ENCODE measurements at places on chromosomes 6 and 20. TPM values are rescaled to one million over a fixed set of nuclear protein-coding genes. Genes with fewer than 3 reads are reported as not detected.

DNA sequence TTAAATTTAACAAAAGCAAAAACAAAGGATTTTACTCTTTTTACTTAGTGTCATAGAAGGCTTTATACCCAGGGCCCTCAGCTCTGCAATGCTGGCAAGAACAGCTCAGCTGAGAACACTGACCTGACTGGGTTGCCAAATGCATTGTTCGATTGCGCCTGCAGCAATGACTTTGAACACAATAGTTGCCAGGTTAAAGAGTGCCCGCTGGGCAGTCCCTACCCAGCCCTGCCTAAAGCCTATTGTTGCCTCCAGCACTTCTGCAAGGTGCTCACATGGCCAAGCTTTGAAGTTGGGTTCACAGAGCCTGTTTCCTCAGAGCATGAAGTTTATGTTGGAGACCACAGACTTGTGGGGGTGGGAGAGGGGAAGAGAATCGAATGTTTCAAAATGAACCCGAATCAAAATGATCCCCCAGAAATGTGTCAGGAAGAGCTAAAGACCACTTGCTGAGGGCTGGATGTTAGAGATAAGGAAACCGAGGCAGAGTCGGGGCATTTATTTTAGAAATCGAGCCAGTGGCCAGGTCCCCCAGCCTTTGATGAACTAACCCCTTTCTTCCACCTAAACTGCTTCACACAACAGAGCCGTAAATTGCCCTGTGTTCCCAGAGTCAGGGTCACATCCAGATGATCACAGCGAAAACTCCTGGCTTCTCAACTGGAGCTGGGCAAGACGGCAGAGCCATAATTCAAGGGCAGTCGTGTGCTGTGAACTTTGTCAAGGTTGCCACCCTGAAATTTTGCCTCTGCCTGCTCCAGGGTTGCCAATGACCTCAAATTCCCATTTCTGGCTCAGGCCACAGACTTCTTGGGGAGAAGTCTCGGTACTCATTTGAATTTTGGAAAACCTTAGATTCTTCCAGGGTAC lies 55.0 kb downstream of the FOXA2 start:
- no peak for DNase-seq

- no peak for DNase-seq
Measured at GRCh38 chr6:36753671-36754405, 56.2 kb downstream of the RAB44 start.

DNA sequence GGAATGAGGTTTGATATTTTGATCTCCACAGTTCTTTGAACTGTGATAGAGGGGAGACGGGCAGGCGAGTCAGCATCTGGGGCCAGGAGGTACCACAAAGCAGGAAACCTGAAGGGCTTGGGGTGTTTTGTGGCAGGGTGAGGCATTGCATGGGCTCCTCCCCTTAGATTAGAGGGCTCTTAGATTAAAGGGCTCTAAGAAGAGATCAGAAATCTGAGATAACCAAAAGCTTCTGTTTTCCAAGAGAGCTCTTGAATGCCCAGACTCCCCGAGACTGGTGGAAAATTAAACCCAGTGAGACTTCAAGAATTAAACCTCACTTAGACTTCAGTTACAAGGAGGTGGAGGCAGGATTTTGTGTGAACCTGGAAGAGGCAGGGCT lies 2.4 kb upstream of the GPX5 start:
- DNase-seq = no peak

The SIRPA gene
- total RNA-seq = 0.66 TPM
